ENCODE measurements at places on chromosomes 7 and 10. TPM values are rescaled to one million over a fixed set of nuclear protein-coding genes. Genes with fewer than 3 reads are reported as not detected.

The RAB19 gene
- not detected for total RNA-seq

The SLC39A12 gene
- not detected for total RNA-seq

The XRCC2 gene
- 0.15 TPM for total RNA-seq

The MMP21 gene
- total RNA-seq = 0.17 TPM

The SEPHS1 gene
- total RNA-seq = 25.1 TPM

The WNT2 gene
- total RNA-seq = not detected

GRCh38 chr10:18359812-18360211 is 219.6 kb downstream of the CACNB2 start:
- no peak for DNase-seq
- no peaks in the 10 kb centered on the region for H3K36me3 ChIP-seq
- H3K4me1 ChIP-seq = no peaks in the 10 kb centered on the region
- no peak overlapping the region for H3K27ac ChIP-seq

- no peak for DNase-seq
- H3K4me1 ChIP-seq = no peaks in the 10 kb centered on the region
- H3K4me3 ChIP-seq = no peak overlapping the region
Measured at GRCh38 chr10:101535949-101536348, 52.1 kb downstream of the POLL start.

- no peaks in the 10 kb centered on the region for H3K27me3 ChIP-seq
- no peaks in the 10 kb centered on the region for H3K4me1 ChIP-seq
- H3K36me3 ChIP-seq = no peaks in the 10 kb centered on the region
- H3K4me3 ChIP-seq = no peak overlapping the region
Measured at GRCh38 chr7:128210590-128211570, 30.2 kb upstream of the LEP start.

DNA sequence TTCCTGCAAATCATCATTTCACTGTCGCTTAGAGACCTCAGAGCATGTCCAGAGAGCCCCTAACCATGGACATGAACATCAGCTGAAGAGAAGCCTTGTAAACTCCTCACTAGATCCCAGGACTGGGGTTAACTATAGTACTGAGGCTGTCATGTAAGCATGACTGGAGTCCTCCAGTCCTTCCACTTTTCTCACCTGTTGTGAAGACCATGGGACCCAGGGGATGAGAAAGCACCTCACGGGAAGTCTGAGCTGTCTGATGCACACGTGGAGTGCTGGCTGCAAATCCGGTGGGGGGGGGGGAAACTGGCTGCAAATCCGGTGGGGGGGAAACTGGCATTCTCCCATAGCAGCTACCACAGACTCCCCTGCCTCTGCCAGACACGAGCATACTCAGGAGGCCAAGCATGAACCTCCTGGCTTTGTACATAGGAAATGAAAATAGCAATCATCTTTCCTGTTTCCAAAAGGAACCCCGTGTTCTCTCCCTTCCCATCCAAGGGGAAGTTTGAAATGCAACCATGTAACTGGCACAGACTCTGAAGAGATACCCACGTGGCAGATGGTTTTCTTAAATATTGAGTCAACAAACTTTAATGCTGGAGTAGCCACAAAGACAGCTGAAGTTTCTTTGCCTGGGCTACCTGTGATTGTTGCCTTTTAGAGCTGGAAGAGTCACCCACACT is 261.4 kb downstream of the ZMYND11 start:
- H3K36me3 ChIP-seq = peaks cover 13% of the 10 kb centered on the region
- peak overlapping the region; percentile 61 for H3K27ac ChIP-seq
- no peak for DNase-seq
- peaks cover 20% of the 10 kb centered on the region for H3K4me1 ChIP-seq
- no peaks in the 10 kb centered on the region for H3K27me3 ChIP-seq

DNA sequence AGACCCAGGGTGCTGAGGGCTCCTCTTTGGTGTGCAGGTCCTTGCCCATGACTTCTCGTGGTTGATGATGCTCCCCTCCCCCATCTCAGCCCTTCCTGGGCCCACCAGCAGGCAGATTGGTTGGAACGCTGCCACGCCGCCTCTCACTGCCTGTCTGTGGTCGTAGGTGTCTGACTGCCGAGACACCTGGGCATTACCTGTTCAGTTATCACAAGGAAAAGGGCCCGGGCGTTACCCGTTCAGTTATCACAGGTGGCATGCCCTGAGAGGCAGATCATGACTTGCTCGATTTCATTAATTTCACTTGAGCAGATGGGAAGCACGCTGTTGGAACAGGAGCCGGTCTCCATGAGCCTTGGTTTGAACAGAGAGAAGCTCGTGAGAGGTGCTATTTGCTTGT is 42.5 kb downstream of the TACR2 start:
- DNase-seq = no peak
- peaks cover 6% of the 10 kb centered on the region for H3K36me3 ChIP-seq
- no peak overlapping the region for H3K4me3 ChIP-seq
- H3K4me1 ChIP-seq = peaks cover 50% of the 10 kb centered on the region
- H3K27me3 ChIP-seq = no peaks in the 10 kb centered on the region

GRCh38 chr7:158849442-158849767 is 7.0 kb upstream of the DYNC2I1 start:
- H3K4me3 ChIP-seq = no peak overlapping the region
- no peaks in the 10 kb centered on the region for H3K36me3 ChIP-seq
- H3K27ac ChIP-seq = no peak overlapping the region

GRCh38 chr7:36507475-36508440 is 118.1 kb downstream of the ANLN start:
- H3K4me3 ChIP-seq = no peak overlapping the region
- DNase-seq = no peak
- H3K27me3 ChIP-seq = no peaks in the 10 kb centered on the region
- H3K4me1 ChIP-seq = no peaks in the 10 kb centered on the region

- H3K36me3 ChIP-seq = no peaks in the 10 kb centered on the region
- H3K27ac ChIP-seq = no peak overlapping the region
Measured at GRCh38 chr10:124975977-124976514, 34.1 kb downstream of the ZRANB1 start.

DNA sequence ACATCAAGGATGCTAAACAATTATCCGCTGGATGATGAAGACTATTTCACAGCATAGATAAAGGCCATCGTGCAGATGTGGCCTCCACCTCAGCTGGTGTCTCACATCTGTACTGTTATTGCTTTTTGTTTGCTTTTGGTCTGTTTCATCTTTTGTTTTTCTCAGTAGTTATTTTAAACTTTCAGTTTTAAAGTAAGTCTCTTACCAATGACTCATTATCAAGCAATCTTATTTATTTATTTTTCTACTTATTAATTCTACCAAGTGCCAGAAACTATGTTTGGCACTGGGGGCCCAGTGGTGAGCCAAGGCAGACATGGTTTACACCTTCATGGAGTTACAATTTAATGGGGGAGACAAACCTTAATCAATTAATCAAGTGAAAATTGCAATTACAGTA is 250.9 kb upstream of the TMEM72 start:
- H3K27me3 ChIP-seq = no peaks in the 10 kb centered on the region
- no peak overlapping the region for H3K4me3 ChIP-seq
- no peaks in the 10 kb centered on the region for H3K36me3 ChIP-seq

- no peak for DNase-seq
- H3K27me3 ChIP-seq = no peaks in the 10 kb centered on the region
- peaks cover 6% of the 10 kb centered on the region for H3K4me1 ChIP-seq
- no peak overlapping the region for H3K4me3 ChIP-seq
- H3K36me3 ChIP-seq = peaks cover 6% of the 10 kb centered on the region
- H3K27ac ChIP-seq = no peak overlapping the region
Measured at GRCh38 chr10:112973046-112973445, 23.0 kb downstream of the TCF7L2 start.

DNA sequence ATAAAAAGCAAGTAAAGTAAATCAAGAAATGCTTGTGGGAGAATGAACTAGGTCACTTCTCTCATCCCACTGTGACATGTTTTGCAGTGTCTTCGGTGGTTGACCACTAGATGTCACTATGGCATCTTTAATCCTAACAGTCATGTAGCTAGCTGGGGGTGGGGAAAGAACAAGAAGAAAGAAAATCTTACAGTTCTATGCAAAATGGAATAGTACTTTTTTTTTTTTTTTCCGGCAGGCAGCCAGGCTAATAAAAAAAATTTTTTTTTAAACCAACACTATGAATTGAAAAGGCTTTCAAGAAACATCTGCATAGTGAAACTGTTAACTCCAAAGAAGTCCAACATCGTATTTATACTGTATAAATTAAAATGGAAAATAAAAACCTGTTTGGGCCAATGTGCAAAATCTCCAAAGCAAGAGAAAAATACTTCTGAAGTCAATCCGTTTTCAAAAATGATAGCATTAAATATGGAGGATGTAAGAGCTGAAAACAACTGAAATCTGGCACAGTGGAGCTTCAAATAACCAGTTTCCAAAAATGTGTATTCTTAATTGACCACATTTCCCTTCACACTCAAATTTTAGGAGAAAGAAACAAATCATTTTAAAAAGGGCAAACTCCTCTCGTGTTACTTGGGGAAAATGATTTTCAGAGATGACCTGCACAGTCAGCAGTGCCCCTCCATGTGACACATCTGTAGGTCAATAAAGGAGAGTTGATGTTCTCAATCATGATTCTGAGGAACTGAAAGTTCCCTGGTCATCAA is 38.5 kb downstream of the CDK1 start:
- DNase-seq = no peak
- H3K27ac ChIP-seq = peak overlapping the region; percentile 17
- no peak overlapping the region for H3K4me3 ChIP-seq
- H3K27me3 ChIP-seq = no peaks in the 10 kb centered on the region

DNA sequence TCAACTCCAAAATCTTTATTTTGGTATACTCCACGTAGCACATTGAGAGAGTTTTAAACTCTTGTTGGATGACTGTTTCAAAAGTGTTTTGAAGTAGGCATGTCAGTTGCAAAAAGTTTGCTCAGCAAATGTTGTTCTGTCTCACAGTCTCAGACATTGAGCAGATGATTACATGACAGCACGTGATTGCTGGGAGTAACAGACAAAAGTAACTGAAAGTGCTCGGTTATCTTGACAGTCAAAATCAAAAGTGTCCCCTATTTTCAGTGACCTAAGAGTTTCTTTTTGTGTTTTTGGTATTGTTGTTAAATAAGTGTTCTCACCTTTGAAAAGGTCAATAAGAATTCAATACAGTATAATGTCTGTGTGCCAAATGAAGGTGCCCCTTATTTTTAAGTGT is 84.3 kb downstream of the CFTR start:
- DNase-seq = no peak
- no peak overlapping the region for H3K4me3 ChIP-seq
- no peaks in the 10 kb centered on the region for H3K4me1 ChIP-seq
- no peak overlapping the region for H3K27ac ChIP-seq
- H3K27me3 ChIP-seq = no peaks in the 10 kb centered on the region

DNA sequence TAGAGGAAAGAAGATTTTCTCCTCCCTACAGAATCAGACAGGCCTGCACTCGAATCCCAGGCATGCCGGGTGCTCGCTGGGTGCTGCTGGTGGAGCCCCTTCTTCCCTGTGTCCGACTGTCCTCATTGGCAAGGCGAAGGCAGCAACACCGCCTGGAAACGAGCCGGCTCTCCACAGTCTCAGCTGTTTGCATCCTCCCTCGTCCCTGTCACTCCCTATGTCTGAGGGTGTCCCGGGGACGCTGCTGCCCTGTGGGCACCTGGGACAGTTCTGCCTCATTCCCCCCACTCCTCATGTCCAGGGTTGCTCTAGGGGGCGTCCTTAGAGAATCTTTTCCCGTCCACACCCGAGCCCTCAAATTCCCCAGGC is 31.6 kb upstream of the TMEM72 start:
- H3K36me3 ChIP-seq = no peaks in the 10 kb centered on the region
- H3K27me3 ChIP-seq = no peaks in the 10 kb centered on the region
- H3K27ac ChIP-seq = no peak overlapping the region
- peaks cover 8% of the 10 kb centered on the region for H3K4me1 ChIP-seq

All from psoas muscle (tissue), 8 donors.